ENCODE measurements at places on chromosomes 1 and 21. TPM values are rescaled to one million over a fixed set of nuclear protein-coding genes. Genes with fewer than 3 reads are reported as not detected.

TOMM20 gene
- 81.7 TPM for total RNA-seq

RIPPLY3 gene
- total RNA-seq = 0.10 TPM

UCHL5 gene
- total RNA-seq = 61.1 TPM

RUNX1 gene
- 10.4 TPM for total RNA-seq

BMP8B gene
- 0.26 TPM for total RNA-seq

CLCA1 gene
- total RNA-seq = not detected

DNASE2B gene
- total RNA-seq = not detected
